Prostate gland (tissue), 2 donors: ENCODE measurements at places on chromosomes 5 and 9. TPM values are rescaled to one million over a fixed set of nuclear protein-coding genes. Genes with fewer than 3 reads are reported as not detected.

GRCh38 chr9:115413304-115413703 lies 295.3 kb upstream of the TNC start:
- no peak for DNase-seq

The N4BP3 gene
- 4.7 TPM for total RNA-seq

- no peak for DNase-seq
These were observed 2007.1 kb downstream of the EFNA5 start for GRCh38 chr5:105663671-105664070.

- DNase-seq = no peak
These were observed 47.6 kb upstream of the JAK2 start for GRCh38 chr9:4937446-4937845.

GRCh38 chr9:133968966-133969617 lies 23.0 kb downstream of the VAV2 start:
- DNase-seq = no peak

GRCh38 chr5:38426490-38426889 lies 130.0 kb downstream of the LIFR start:
- DNase-seq = no peak

- no peak for DNase-seq
These were observed 15.9 kb downstream of the ENG start for GRCh38 chr9:127838375-127839078.
